ENCODE measurements at places on chromosomes 5 and 9.

DNA sequence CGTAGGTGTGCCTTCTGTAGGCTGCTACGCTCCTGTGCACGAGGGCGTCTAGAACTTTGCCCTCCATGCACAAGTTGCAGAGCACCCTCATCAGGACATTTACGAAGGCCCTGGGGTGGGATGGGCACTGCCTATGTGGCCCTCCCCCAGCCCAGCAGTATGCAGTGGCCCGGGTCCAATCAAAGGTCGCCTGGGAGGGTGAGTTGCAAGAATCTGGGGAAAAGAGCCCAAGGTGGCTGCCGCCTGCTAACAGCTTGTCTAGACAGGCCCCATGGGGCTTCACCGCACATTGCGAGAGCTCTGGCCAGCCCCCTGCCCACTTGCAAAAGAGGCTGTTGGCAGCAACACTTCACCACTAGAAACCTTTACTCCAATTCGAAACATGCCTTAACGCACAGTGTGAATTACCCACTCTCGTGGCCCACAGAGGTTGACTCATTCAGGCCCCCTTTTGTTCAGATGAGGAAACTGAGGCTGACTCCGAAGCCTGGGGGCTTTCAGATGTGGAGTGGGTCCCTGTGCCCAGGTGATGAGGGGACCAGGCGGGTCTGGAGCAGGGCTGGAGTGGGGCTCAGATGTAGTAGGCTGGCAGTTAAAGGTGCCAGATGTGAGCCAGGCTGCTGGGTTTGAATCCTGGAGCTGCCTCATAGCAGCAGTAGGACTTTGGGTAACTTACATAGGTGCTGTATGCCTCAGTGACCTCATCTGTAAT is 31.8 kb upstream of the IL17B start:
- DNase-seq, result no peak

DNA sequence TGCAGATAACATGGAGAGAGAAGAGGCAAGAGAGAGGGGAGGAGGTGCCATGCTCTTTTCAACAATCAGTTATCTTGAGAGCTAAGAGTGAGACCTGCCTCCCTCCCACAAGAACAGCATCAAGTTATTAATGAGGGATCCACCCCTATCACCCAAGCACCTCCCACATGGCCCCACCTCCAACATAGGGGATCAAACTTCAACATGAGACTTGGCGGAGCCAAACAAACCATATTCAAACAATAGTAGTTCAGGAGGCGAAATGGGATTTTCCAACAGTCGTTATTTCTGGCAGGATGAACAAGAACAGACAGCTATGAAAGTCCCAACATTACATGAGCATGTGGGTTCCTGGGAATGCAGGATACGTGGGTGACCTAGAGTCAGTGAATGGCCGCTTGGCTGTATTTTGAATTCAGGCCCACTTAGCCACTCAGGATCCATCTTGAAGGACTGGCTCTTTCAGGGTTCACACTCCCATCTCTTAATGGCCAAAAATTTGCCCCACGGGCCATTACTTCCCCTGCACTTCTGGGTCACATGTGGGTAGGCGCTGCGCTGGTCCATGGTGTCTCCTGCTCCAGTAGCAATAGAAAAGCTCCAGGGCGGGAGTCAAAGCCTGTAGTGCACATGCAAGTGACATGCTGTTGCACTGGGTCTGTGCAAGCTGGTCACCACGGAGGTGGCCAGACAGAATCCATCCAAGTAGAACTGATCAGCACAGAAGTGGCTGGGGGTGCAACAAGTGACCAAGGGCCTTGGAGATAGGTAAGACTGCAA is 7.1 kb upstream of the FAF2 start:
- DNase-seq, result no peak

- DNase-seq, result no peak
Measured at GRCh38 chr5:125981016-125981415, 442.2 kb upstream of the GRAMD2B start.

- no peak for DNase-seq
Measured at GRCh38 chr5:167658889-167659288, 632.6 kb upstream of the WWC1 start.

DNA sequence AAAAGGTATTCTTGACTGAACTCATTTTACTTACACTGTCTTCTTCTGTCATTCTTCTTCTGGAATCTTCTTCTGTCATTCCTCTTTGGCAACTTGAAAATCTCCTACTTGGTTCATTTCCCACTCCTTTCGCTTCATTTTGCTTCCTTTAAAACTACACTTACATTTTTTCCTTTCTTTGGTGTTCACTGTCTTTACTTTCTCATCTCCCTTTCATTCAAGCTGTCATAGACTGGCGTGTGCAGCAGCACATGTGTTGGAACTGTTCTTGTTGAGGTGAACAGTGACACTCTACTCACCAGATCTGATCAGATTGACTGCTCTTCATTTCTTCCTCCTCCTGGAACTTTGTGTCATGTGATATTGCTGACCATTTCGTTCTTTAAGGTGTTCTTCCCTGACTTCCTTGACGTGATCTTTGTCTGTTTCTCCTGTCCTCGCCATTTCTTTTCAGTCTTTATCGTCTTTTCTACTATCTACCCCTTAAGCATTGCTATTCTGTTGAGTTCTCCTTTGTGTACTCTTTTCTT is 6.4 kb downstream of the DNAJC25 start:
- no peak for DNase-seq

DNA sequence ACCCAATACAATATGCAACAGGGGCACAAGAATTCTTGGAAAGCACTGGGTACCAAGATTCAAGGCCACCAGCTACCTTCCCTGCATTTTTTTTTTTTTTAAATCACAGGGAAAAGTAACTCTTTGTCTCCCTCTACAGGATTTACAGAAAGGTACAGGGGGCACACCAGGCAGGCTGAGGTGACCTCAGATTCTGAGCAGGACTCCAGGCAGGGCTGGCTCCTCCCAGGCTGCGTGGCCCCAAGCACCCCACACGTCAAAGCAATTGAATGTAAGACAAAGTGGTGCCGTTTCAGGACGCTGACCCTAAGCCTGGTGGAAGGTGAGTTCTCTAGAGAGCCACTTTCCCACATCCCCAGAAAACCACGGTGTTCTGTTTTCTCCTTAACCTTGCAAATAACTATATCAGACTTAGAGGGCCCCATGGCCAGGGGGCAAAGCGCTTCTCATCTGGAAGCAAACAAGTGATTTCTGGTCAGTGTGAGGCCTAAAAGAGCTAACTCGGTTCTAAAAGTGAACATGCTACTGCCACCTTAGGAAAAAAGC is 222.6 kb downstream of the ROR2 start:
- DNase-seq, result no peak

- DNase-seq, result no peak
Measured at GRCh38 chr5:168734620-168735300, 155.6 kb upstream of the PANK3 start.

GRCh38 chr9:79383096-79383495 is 188.7 kb upstream of the TLE4 start:
- no peak for DNase-seq

DNA sequence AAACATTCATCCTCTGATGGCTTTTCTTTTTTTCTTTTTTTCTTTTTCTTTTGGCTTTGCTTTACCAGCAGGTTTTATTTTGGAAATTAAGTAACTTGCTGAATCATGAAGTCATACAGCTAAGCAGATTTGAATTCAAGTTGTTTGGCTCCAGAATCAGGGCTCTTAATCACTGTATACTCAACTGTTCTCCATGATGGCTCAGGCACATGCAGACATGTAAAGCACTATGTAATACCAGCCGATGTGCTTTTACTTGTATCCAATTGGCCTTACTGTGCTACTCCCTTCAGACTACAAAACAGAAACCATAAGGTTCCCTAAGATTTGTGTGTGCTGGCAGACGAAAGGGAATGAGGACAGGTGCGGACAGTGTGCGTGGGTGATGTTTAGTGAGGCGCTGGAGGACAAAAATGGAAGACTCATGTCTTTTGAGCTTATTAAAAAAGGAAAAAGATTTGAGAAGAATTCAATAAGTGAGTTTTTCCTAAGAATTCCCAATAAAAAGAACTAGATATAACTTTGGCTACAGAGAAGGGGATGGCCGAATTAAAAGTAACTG is 44.7 kb upstream of the OTP start:
- peak; percentile 18 for DNase-seq

DNA sequence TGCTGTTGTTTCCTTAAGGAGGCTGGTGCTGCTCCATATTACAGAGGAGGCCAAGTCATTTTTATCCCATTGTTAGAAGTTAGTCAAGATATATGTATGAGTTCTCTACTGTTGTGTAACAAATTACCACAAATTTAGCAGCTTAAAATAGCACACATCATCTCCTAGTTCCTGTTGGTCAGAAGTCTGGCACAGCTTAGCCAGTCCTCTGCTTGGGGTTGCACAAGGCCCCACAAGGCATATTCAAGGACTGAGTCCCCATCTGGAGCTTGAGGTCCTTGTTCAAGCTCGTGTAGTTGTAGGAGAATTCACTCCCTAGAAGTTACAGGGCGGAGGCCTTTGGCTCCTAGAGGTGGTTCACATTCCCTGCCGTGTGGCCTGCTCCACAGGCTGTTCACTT is 14.7 kb downstream of the MTAP start:
- DNase-seq, result peak; percentile 87

DNA sequence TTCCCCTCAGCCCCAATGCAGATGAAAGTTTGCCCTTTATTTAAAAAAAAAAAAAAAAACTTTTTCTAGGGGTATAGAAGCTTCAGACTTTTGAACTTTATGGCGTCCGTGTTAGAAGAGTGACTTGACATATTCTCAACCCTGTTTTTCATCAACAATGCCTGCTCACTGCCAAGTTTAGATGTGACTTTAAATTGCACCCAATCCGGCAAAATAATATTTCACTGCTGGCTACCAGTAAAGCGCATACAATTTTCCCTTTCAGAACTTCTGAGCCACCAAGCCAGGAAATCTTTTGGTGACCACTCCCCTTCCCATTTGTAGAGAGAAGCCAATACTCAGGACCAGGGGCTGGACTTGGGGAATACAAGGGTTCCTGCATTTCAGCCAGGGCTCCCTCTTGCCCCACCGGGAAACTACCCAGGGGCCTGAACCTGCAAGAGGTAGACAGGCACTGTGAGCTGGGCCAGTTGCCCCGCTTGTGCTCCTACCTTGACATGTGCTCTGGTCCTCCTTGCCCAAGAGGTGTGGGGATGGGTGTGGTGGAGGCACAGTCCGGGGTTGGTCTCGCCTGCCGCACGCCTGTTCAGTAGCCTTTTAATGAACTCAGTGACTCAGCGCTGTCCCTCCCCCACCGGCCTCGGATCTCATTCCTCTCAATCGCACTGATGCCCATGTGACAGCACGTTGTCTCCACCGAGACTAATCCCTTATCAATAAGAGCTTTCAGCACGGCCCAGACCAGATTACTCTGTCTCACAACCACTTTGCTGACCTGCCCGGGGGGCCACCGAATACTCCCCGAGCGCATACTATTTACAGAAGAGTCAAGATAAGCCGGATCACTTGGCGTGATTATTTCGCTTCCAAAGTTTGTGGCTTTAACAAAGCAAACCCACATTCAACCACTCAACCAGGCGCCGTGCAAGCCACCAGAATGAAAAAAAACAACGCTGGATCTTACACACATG is 226.4 kb downstream of the DCP2 start:
- DNase-seq, result no peak

GRCh38 chr9:96006961-96007360 is 131.5 kb downstream of the ERCC6L2 start:
- peak; percentile 1 for DNase-seq

DNA sequence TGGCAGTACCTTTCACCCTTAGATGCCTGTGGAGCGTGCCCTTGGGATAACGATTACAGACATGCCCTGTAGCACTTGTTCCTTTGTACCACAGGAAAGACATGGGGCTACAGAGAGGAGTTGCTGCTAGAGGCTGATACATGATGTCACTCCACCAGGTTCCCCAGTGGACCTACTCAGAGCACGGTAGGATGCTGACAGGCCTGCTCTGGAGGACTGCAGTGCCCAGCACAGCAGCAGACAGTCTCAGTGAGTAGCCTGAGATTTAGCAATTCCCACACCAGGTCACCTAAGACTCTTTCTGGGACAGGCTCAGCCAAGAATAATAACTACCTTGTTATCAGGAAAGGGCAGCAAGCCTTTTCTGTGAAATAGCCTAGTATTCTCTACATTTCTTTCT is 28.8 kb downstream of the PDE4D start:
- no peak for DNase-seq

GRCh38 chr5:136028782-136029742 is at the start of gene TGFBI:
Gene TGFBI, plus strand, starts transcription at chr5:136028988. Its CDS starts 68 bp downstream, at chr5:136029056.
- DNase-seq, result no peak

DNA sequence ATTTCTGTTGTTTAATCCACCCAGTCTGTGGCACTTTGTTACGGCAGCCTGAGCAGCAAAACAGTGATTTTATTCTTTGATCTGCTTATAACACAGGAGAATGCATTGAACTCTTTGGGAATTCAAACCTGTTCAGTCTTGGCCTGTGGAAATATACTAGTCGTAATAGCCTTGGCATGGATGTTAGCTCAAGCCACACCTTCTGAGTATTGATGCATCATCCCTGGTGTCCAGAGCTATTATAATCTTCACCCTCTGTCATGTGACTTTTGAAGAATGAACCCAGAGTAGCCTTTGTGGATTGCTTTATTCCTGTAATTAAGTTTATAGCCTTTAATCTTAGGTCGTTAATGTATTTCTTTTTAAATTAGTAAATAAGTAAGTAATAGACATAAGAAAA is 50.8 kb upstream of the TEX48 start:
- no peak for DNase-seq

- DNase-seq, result no peak
Measured at GRCh38 chr5:9363026-9363425, 182.8 kb downstream of the SEMA5A start.

Measured in AG09309 (cell line).